Right renal pelvis (tissue), 4 donors: ENCODE measurements at places on chromosomes 7 and 10. TPM values are rescaled to one million over a fixed set of nuclear protein-coding genes. Genes with fewer than 3 reads are reported as not detected.

The SSC4D gene
- polyA plus RNA-seq, result 4.6 TPM

The GIMAP7 gene
- polyA plus RNA-seq, result 16.7 TPM

The KIAA1549 gene
- polyA plus RNA-seq, result 12.2 TPM

- no peak for DNase-seq
These were observed 5.6 kb downstream of the LRRTM3 start for GRCh38 chr10:66931340-66931948.

DNA sequence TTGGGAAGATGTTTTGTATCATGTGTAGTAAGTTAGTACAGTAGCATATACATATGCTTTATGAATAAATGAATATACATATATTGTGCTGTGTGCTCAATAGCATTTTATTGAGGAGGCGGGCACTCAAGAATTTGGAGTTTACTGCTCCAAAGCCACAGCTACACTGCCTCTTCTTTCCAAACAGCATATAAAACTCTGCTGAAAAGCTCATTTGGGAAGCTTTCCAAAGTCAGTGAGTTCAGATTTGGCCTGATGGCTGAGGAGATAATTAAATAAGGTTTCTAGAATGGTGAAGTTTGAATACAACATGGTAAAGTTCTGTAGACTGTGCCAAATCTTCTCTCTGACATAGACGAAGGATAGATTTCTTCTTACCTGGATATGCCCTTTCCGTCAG lies 29.8 kb downstream of the CDK1 start:
- no peak for DNase-seq

DNA sequence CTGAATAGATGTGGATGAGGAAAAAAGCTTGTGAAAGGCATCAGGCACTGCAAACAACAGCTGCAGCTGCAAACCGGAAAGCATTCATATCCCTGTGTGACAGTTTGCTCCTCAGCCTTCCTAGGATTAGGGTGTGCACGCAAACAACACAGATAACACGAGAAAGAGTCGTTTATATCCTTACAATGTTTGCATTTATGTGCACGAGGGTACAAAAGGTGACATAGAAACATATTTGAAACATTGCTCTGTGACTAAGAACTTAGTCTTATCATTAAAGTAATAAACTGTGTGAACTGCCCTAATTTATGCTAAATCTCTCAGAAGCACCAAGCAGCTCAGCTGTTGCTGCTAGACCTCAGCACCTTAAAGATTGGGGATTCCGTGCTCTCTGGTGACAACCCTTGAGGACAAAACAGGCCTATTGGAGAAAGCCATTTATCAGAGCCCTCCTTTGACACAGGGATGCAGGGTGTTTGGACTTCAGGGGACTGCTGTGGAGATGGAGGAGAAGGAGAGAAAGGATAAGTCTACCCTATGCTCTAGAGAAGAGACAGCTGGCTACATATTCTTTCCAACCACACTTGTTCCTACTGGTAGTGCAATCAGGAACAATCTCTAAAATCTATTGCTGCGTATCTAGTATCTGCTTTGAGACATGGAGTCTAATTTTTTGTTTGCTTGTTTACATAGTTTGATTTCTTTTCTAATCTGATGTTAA lies 176.2 kb downstream of the GNAT3 start:
- DNase-seq, result peak; percentile 13

DNA sequence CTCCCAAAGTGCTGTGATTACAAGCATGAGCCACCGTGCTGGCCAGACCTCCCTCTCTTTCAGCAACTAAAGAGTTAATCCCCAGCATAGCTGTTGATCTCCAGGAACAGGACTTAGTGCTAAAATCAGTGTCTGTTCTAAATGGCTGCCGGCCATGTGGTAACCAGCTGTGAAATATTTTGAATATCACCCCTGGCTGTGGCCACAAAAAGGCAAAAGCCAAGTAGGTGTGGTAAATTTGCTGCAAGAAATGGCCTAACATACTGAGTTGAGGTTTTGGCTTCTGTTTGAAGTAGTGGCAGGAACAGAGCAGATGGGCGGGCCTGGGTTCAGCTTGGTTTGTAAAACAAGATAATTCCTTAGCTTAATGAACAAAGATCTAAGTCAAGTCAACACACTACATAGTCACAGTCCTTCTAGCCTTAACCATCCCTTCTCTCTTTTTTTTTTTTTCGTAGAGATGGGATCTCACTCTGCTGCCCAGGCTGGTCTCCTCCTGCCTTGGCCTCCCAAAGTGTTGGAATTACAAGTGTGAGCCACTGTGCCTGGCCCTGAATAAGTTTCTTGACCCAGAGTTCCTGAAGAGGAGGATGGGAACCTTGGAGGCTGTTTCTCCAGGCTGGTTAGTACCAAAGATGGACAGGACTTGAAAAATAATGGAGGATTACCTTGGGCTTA lies 22.7 kb upstream of the AGFG2 start:
- DNase-seq, result no peak

The KNDC1 gene
- polyA plus RNA-seq, result 7.1 TPM

- no peak for DNase-seq
These were observed 255.1 kb downstream of the OTUD1 start for GRCh38 chr10:23693925-23694324.

GRCh38 chr7:107442678-107443077 lies 27.2 kb upstream of the GPR22 start:
- no peak for DNase-seq

The ARHGEF5 gene
- polyA plus RNA-seq, result 19.3 TPM
